ENCODE measurements at places on chromosomes 3 and 15.

DNA sequence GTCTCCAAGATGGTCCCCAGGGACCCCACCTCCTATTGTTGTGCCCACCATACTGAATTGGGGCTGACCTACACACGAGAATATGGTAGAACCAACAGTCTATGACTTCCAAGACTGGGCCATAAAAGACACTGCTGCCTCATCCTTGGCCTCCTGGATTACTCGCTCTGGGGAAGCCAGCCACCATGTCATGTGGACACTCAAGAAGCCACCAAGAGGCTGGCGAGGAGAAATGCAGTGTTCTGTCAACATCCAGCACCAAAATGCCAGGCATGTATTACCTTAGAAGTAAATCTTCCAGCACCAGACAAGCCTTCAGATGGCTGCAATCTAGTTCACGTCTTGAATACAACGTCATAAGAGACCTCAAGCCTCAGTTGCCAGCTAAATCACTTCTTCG lies 17.1 kb upstream of the TPM1 start:
- no peak for DNase-seq

DNA sequence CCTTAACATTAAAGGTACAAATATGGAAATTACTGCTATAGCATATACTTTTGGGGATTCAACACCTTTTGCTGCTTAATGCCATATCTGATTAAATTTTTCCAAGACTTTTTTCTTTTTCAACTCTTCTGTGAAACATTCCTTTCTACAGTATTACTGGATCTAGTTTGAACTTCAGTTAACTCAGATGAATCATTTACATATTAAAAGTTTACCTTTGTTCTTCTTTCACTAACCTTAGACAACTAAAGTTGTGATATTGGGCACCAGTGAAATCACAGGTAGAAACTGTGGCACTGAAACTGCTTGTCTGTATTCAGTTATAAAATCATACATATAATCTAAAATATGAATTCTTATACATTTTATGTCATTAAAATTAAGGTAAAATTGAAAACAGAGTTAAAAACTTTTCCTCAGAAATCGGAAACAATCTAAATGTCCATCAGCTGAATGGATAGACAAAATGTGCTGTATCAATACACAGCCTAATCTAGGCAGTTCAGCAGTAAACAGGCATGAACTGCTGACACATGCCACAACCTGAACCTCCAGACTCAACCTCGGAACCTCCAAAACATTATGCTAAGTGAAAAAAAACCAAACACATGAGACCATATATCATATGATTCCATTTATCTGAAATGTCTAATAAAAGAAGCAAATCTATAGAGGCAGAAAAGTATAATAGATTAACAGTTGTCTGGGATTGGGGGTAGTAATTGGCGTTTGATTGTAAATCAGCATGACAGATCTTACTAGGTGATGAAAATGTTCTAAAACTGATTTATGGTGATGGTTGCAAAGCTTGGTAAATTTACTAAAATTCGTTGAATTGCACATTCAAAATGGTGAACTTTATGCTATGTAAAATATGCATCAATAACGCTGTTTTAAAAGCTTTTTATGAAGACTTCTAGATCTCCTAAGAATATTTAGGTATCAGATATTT lies 50.0 kb downstream of the PPARG start:
- no peak for DNase-seq

DNA sequence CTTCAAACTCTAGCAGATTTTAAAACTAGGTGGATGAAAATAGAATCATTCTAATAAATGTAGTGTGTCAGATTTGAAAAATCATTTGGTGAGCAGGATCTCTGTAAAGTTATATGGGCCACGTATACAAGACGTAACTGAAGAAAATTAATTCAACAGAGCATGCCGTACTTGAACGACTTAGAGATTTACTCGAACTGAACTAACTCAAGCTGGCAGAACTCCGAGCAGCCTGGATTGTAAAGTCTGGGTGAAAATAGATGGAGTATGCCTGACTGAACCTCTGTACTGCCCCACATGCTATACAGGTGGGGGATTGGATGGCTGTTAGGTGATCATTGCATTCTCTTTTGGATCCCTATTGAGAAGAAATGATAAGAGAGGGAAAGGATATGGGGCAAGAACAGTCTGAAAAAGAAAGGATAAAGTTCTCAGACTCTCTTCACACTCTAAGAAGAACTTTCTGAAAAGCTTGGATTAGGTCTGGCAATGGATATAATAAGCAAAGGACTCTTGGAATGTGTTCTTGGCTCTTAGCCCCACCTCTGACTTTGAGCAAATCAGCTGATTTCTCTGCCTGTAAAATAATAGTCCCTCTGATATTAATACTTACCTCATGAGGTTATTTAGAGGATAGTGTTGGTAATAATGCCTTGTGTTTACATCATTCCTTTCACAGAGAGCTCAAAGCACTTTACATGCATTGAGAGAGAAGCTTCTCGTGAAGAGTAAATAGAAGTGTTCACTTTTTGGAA lies 147.5 kb downstream of the FILIP1L start:
- DNase-seq: peak; percentile 17

- DNase-seq: no peak
Measured at GRCh38 chr3:40387895-40388254, 891 bp downstream of the ENTPD3 start.

GRCh38 chr3:113285226-113285625 lies 73.9 kb downstream of the BOC start:
- DNase-seq: no peak

DNA sequence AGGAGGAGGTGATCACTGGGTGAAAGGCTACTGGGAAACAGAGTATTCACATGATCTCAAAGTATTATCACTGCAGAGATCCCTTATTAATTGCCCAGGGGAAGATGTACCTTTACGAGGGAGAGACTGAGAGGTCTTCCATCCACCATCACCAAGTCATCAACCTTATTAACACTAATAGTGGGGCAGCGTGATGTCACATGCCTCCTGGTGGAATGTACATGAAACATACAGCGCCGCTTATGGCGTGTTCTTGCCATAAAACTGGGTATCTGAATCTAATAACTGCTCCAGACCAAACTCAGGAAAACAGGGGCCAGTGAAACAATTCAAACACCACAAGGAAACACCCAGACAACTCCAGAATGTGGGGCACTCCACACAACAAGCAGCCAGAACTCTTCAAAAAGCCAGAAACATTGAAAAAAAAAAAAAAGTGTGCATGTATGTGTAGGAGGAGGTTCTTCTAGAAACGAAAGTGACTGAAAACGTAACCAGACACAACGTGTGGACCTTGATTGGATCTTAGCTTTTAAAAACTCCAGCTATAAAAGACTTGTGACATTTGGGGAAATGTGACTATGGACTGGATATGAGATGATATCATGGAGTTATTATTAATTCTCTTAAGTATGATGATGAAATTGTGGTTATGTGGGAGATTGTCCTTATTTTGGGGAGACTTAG lies 4.6 kb downstream of the STIMATE start:
- DNase-seq: no peak

- no peak for DNase-seq
Measured at GRCh38 chr3:46209746-46210470, 1.8 kb upstream of the CCR1 start.

DNA sequence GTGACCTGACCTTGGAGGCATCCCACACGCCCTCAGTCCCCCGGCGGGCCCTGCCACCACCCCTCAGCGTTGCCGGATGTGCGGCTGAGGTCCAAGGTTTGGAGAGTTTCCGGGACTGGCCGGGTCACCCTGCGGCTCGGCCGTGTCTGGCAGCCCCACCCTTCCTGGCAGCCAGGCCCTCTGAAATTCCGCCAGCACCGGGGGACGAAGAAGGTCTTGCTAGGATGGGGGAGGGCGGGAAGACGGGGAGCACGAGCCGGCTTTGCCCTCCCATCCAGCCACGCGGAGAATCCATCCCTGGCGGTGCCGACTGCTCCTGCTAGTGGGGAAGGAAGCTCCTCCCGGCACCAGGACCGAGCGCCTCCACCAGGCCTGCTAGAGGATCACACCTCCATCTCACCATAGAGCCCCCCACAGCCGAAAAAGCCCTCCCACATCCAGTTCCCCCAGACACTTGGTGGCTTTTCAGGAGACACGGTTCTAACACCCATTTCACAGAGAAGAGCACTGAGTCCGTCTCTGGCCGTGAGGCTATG lies 81.5 kb downstream of the CPN2 start:
- DNase-seq: no peak

DNA sequence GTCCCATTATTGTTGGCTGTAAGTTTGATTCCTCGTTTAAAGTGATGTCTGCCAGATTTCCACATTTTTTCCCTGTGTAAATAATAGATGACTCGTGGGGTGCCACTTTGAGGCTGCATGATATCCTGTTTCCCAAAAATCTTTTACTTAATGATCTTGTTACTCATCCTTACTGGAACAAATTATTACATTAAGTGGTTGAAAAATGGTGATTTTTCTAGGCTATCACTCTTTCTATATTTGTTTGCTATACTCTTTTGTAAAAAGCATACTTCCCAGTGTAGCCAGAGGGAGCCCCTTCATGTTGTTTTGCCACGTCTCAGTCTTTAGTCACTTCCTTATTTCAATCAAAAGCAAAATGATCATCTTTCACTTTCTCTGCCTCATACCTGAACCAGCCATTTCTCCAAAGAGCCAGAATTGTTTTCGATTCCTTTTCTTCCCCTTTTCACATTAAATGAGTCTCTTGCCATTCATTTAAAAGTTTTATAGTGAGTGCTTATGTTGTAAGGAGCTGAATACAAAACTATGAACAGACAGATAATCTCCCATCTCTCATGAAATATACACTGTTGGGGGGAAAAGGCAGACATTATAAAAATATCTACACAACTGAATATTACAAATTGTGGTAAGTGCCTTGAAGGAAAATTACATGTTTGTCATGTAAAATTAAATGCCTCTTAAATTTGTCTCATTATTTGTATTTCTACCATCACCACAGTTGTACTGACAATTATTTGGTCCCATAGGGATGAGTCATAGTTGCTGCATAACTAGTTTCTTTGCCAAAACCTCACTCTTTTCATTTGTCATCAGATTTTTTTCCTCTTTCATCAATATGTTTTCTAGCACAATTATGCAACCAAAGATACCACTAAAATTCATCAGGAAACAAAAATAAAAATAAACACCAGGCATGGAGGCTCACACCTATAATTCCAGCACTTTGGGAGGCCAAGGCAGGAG lies 41.5 kb downstream of the ADGRG7 start:
- DNase-seq: peak; percentile 42

GRCh38 chr15:55681631-55682030 lies 61.3 kb downstream of the PRTG start:
- no peak for DNase-seq

GRCh38 chr15:60424006-60424405 lies 26.2 kb upstream of the ANXA2 start:
- DNase-seq: no peak

DNA sequence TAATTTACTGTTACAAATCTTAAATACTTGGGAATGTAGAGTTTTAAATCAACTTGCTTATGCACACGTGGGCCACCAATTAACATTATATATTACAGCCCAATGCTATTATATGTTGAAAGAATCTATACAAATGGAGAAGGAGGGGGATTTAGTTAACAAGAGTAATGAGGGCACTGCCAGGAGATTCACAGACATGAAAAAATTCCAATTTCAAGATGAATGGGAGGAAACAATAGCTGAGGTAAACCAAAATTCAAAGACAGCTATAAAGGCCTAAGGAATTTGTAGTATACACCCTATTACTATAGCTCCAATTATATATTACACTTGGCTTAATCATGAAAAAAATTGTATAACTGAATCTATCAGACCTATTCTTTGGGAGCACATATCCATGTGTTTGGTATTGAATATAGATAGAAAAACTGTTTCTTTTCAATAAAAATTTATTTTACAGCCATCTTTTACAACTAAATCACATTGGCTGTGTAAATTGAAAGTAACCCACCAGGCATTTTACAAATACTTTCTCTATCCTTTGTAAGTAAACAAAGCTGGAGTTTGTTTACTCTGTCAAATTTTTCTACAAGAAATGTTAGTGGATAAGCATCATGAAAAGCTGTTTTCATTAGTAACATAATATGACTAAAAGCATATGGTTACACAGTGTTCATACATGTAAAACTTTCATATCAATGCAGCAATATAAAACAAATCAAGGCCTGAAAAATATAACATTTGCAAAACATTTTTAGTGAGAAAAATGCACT lies 1045.8 kb downstream of the ROBO1 start:
- no peak for DNase-seq

DNA sequence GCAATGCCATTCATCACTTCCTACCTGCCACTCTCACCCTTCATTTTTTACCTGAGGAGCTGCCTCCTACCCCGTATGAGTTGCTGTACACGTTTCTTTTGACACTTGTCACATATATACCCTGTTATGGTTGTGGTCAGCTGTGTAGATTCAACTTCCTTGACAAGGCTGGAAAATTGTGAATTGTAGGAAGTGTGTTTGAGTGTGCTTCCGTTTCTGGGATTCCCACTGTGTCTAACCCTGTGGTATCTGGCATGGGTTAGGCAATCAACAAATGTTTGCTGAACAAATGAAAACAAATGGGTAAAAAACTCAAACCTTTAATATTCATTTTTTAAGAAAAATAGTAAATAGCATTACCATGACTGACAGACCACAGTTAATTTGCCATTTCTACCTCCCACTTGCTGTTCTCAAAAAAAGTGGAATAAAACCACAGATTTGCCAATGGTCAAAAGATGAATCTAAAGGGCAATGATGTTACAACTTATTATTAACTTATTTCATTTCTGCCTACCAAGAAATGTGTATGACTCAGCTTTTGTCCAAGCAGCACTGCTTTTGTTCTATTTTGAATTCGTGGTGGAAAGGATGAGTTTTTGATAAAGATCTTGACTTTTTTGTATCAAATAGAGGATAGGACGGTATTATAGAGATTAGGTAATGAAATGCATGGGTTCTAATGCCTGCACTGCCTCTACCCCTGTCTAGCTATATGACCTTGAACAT lies 404.6 kb downstream of the LPP start:
- DNase-seq: no peak

DNA sequence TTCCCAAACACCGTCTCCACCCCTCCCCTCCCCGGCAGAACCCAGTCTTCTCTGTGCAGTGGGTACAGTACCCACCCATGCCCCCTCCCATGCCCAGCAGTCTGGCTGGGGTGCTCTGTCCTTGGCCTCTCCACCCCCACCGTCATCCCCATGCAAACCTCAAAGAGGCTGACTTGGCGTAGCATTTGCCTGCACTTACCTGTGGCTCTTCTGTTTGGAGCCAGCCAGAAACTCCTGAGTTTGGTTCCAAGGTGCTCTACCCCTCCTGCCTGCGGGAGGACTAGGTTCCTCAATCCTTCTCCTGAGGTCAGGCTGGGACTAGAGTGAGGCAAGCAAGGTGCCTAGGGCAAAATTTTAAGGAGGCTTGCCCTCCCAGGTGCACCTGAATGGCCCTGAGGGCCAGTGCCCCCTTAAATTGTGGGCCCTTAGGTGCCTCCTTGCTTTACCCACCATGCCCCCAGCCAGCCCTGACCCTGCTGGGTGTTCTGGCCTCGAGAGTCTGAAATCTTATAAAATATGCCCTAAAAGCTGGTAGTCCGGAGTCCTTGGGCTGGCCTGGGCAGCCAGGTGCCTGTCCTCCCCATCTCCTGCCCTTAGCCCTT lies 47.1 kb upstream of the C15orf39 start:
- no peak for DNase-seq

- DNase-seq: no peak
Measured at GRCh38 chr3:23954144-23954543, 9.1 kb downstream of the NR1D2 start.

- peak; percentile 85 for DNase-seq
Measured at GRCh38 chr3:142976621-142977398, 13.3 kb upstream of the PAQR9 start.

- no peak for DNase-seq
Measured at GRCh38 chr3:120393761-120394160, 44.6 kb upstream of the LRRC58 start.

GRCh38 chr3:46849686-46850467 lies 13.4 kb downstream of the MYL3 start:
- no peak for DNase-seq

GRCh38 chr3:76941376-76941775 lies 98.5 kb upstream of the ROBO2 start:
- DNase-seq: no peak
